ENCODE measurements at places on chromosomes 4 and X. TPM values are rescaled to one million over a fixed set of nuclear protein-coding genes. Genes with fewer than 3 reads are reported as not detected.

The MAGEA12 gene
- 0.15 TPM for total RNA-seq

The ASB5 gene
- total RNA-seq, result not detected

The STATH gene
- total RNA-seq, result not detected

The DIPK2B gene
- total RNA-seq, result not detected

DNA sequence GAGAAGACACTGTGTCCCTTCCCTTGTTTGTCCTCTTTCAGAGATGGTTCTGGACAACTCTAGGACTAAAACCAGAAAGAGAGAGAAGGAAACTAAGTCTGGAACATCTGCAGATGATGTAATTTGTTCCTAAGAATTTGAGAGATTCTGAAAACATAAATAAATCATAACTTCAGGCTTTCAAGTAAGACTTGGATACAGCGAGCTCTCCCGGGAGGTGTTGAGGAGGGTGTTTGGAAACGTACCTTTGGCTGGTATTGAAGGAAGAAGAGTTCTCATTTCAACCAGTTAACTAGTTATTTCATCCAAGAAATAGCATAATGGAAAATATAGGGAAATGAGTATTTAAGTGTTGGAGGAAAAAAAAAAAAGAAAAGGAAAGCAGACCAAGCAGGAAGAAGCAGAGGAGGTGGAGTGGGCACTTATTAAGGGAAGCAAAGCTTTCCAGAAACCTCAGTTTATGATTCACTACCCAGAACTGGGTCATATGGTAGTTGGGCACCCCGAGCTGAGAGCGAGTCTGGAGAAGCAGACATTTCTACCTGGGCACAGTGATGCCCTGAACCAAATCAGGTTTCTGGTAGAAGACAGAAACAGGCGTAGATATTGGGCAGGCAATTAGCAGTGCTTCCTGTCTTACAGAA lies 26.9 kb downstream of the CCNG2 start:
- H3K27ac ChIP-seq, result no peak overlapping the region
- H3K4me3 ChIP-seq, result no peak overlapping the region
- H3K36me3 ChIP-seq, result no peaks in the 10 kb centered on the region
- no peaks in the 10 kb centered on the region for H3K4me1 ChIP-seq

- DNase-seq, result peak; percentile 28
- peak overlapping the region; percentile 46 for H3K27ac ChIP-seq
- no peaks in the 10 kb centered on the region for H3K36me3 ChIP-seq
- H3K4me1 ChIP-seq, result peaks cover 53% of the 10 kb centered on the region
- no peak overlapping the region for H3K4me3 ChIP-seq
Observed at GRCh38 chr4:88818631-88819470, 121.2 kb upstream of the NAP1L5 start.

DNA sequence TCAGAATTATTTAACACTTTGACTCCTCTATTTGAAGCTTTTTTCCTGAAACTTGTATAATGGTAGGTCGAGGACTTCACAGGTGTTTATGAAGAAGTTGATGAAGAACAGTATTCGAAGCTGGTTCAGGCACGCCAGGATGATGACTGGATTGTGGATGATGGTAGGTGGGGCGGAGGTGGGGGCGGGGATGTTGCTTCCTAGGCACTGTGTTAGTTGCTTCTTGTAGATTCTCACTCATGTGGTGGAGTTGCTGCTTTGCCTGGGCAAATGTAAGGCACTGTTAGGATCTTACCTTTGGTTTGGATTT lies 9.4 kb downstream of the POLA1 start:
- H3K4me1 ChIP-seq, result no peaks in the 10 kb centered on the region
- no peak overlapping the region for H3K4me3 ChIP-seq
- DNase-seq, result no peak
- no peaks in the 10 kb centered on the region for H3K27me3 ChIP-seq
- H3K27ac ChIP-seq, result no peak overlapping the region
- no peaks in the 10 kb centered on the region for H3K36me3 ChIP-seq

DNA sequence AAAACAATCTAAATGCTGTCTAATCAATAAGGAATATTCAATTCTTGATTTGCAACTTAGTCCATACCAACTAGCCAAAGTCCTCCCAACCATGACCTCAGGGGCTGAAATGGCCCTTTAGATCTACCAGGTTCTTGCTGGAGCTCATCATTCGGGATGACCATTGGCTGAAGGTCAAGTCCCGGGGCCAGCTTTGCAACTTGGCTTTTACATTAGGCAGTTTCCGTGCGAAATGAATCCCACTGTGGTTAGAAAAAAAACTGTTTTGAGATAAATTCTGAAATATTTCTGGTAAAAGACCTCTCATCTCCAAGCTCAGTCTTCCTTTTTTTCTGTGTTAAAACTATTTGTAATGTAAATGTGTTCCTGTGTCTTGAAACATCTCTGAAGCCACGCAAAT lies 178.6 kb downstream of the TENM3 start:
- no peaks in the 10 kb centered on the region for H3K36me3 ChIP-seq
- H3K4me3 ChIP-seq, result no peak overlapping the region
- DNase-seq, result no peak
- H3K27me3 ChIP-seq, result no peaks in the 10 kb centered on the region
- no peak overlapping the region for H3K27ac ChIP-seq

DNA sequence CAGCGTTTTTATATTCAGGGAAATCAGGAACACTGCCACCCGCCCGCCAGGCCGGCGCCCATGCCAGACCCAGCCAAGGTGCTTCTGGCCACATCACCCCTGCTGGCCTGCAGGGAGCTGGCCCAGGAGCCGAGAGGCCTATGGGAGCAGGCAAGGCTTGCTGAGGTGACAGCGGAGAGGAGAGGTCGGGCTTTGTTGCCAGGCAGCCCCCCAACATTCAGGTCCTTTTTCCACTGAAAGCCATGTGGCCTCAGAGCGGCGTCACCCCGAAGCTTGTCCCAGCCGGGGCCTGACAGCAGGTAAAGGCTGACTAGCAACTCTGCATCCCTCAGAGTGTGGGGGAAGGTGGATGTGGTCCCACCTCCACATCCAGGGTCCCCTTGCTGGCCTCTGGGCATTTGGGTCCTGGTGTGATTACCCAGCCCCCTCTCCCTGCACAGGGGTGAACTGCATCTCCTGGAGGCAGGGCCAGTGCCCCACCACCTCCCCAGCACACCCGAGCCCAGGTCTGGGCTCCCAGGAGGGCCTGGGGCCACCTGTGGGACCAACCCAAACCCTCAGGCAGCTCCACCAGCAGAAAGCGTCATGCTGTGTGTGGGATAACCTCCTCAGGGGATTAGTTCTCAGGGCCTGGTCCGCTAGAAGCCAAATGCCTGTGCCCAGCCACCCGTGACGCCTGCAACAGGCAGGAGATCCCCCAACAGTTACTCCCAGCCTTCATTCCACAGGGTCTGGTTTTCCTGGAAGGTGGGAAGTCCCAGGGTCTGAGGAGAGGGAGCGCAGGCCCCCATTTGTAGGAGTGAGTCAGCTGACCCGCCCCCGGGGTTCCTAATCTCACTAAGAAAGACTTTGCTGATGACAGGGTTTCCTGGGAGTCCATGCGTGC lies at the start of gene PDE6B:
PDE6B (plus strand) TSS at position 869 of the 886 bp plus-strand sequence. CDS start 54 bp downstream, outside the sequence.
- H3K27me3 ChIP-seq, result peaks cover 7% of the 10 kb centered on the region
- H3K27ac ChIP-seq, result no peak within 1 kb of the TSS
- no peaks in the 10 kb centered on the region for H3K4me1 ChIP-seq
- no peak within 1 kb of the TSS for H3K4me3 ChIP-seq
- DNase-seq, result no peak

DNA sequence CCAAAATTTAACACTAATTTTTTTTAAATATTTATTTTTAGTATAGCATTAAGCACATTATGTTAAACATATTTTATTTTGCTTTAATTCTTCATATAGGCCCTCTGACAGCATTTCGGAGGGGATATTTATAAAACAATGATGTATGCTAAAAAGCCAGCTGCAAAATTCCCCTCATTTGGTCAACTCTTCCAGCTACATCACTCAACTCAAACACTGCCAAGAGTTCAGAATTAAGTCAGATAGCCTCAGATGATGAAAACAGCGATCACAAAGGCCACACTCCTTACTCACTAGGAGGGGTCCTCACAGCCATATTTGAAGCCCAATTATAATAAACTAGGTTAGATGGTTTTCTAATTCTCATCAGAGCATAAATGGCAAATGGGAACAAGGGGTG lies 146.6 kb downstream of the ADAMTS3 start:
- H3K27me3 ChIP-seq, result peaks cover 2% of the 10 kb centered on the region
- no peak overlapping the region for H3K27ac ChIP-seq
- H3K36me3 ChIP-seq, result no peaks in the 10 kb centered on the region
- DNase-seq, result no peak
- H3K4me3 ChIP-seq, result no peak overlapping the region
- peaks cover 13% of the 10 kb centered on the region for H3K4me1 ChIP-seq

All from HFFc6 (cell line).